ENCODE measurements at places on chromosomes 11 and 22.

GRCh38 chr11:85086504-85087284, 540.5 kb downstream of the DLG2 start:
- peak; percentile 86 for DNase-seq

DNA sequence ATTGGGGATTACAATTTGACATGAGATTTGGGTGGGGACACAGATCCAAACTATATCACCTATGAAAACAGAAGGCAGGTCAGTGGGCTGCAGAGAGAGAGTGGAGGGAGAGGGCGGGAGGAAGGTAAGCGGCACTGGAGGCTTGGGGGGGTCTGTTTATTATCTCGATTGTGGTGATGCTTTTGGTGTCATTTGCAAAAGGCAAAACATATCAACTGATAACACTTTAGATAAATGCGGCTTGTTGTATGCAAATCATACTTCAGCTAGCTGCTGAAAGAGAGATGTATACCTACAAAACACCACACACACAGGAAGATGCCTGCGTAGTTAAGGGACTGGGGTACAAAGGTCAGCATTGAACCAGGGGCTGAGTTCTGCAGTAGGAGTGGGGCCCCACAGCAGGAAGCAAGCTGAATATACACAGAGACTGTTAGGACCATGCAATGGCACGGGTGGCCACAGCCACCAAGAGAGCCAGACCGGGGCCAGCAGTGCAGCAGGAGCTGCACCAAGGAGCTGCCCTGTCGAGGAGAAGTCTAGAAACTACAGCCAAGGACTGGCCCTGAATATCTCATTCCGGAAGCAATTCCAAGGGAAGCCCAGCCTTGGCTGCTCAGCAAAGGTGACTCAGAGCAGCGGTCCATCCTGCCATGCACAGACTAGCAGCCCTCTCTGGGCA, 23.8 kb upstream of the TOLLIP start:
- no peak for DNase-seq

GRCh38 chr11:74437441-74438042, 29.8 kb downstream of the KCNE3 start:
- DNase-seq: no peak

- DNase-seq: no peak
Measured at GRCh38 chr11:12156301-12157140, 46.1 kb downstream of the MICAL2 start.

DNA sequence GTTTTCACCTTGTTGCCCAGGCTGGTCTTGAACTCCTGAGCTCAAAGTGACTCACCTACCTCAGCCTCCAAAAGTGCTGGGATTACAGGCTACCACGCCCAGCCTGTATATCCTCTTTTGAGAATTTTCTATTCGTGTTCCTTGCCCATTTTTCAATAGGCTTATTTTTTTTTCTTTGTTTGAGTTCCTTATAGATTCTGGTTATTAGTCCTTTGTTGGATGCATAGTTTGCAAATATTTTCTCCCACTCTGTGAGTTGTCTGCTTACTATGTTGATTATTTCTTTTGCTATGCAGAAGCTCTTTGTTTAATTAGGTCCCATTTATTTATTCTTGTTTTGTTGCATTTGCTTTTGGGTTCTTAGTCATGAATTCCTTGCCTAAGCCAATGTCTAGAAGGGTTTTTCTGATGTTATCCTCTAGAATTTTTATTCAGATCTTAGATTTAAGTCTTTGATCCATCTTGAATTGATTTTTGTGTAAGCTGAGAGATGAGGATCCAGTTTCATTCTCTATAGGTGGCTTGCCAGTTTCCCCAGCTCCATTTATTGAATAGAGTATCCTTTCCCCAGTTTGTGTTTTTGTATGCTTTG, 17.7 kb upstream of the ZBED5 start:
- DNase-seq: no peak

DNA sequence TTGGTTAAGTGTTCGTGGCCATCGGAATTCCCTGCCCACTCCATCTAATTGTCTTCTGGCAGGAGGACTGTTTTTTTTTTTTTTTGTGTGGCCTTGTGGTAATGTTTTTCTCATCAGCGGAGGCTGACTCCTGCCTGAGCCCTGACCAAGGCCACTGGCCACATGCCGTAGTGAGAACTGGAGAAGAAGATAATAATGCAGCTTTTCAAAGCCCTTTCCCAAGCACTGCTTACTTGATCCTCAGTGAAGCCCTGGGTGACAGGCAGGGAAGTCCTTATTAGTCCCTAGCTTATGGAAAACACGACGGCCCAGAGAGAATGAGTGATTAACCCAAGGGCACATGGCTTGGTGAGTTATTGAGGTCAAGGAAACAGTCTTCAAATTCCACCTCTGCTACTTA, 71.2 kb downstream of the ADM start:
- no peak for DNase-seq

- DNase-seq: no peak
Measured at GRCh38 chr11:20563866-20564265, 35.5 kb upstream of the SLC6A5 start.

GRCh38 chr22:24540470-24540869, 14.5 kb downstream of the GUCD1 start:
- DNase-seq: no peak

- DNase-seq: peak; percentile 89
Measured at GRCh38 chr11:3840870-3841425, at the start of gene RHOG. RHOG (minus strand) TSS chr11:3840959; CDS start chr11:3828138, 12,821 bp downstream.

DNA sequence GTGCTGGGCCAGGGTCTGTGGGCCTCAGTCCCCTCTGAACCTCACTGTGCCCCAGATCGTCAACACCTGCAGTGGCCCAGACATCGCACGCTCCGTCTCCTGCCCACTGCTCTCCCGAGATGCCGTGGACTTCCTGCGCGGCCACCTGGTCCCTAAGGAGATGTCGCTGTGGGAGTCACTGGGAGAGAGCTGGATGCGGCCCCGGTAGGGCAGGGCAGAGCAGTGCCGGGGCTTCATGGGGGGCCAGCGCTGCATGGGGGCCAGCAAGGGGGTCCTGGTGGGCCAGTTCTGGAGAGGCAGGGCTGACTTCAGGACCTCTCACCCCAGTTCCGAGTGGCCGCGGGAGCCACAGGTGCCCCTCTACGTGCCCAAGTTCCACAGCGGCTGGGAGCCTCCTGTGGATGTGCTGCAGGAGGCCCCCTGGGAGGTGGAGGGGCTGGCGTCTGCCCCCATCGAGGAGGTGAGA, 16.3 kb downstream of the EPS8L2 start:
- no peak for DNase-seq

GRCh38 chr11:104033134-104033533, 3.3 kb upstream of the DDI1 start:
- peak; percentile 32 for DNase-seq

GRCh38 chr11:105073456-105074165, 28.5 kb upstream of the CARD16 start:
- no peak for DNase-seq

DNA sequence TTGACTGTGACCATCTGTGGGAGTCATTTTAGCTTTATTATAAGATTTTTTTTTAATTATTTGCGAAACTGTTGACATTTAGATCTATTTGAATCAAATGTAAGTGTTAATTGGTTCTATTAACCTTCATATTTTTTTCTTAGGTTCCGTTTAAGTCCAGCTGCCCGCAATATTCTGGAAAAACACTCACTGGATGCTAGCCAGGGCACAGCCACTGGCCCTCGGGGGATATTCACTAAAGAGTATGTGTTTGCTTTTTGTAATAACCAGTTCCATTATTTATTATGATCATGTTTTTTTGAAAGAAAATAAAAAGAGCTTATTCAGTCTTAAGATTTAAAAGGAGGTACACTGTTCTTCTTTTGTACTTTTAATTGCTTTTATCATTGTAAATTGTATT, 43.9 kb downstream of the PDHX start:
- DNase-seq: no peak

DNA sequence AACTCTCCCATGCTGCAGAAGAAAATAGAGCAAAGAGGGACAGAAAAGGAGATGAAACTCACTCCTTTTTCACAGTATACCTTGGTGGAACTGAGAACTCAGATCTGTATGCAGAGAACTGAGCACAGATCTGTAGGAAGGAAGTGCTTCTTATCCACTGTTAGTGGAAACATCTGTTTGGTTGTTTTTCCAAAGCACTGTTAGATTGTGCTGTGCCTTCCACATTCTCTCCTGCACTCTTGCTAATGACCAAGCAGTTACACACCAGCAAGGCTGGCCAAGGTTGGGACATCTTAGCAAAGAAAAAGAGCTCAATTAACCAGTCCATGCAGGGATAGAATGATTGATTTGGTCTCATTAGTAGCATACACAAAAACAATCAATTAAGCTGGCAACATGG, 20.1 kb upstream of the SIK2 start:
- no peak for DNase-seq

GRCh38 chr11:8288166-8288772, 24.6 kb upstream of the LMO1 start:
- peak; percentile 30 for DNase-seq

DNA sequence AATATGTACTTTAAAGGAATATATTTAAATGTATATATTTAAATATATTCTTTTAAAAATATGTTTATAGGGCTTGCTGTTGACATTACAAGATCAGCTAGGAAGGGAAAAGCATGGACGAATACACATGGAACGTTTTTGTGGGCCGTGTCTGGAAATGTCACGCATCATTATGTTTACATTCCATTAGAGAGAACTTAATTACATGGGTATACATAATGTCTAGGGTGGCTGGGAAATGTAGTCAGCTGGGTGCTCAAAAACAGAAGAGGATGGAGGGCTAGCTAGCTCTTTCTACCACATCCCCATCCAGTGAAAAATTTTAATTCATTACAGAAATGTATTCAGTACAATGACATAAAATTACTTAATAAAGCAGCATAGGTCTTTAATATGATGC, 371.2 kb downstream of the DYNC2H1 start:
- DNase-seq: no peak

DNA sequence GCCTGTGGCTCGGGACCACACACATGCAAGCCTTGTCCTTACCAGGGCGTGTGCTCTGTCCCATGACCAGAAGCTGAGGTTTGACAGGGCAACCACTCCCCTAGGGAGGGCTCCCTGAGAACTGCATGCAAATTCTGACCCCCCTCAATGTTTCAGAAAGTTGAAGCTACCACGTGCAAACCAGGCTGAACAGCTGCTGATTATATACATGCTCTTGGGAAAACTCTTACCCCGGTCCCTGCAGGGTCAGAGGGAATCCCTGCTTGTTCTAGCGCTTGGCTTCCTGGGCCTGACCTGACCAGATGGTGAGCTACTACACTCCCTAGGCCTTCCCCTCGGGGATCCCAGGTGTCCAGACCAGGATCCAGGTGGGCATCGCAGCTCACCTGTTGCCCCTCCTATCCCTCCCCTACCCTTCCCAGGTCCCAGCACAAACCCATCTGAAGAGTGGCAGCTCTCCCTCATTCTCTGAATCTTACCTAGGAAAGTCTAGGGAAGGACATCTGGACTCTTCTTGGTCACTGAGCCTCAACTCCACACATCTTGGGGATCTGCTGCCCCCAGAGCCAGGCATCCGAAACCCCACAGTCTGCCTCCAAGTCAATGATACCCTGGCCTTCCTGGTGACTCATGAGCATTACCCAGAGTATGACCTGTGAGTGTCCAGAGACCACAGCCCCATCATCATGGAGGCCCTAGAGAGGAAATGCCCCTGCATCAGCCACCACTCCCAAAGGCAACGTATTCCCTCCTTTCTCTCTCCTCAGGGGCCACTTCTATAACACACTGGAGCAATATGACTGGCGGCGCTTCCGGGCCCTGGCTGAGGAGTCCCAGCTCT, 61.5 kb downstream of the BTG4 start:
- no peak for DNase-seq

DNA sequence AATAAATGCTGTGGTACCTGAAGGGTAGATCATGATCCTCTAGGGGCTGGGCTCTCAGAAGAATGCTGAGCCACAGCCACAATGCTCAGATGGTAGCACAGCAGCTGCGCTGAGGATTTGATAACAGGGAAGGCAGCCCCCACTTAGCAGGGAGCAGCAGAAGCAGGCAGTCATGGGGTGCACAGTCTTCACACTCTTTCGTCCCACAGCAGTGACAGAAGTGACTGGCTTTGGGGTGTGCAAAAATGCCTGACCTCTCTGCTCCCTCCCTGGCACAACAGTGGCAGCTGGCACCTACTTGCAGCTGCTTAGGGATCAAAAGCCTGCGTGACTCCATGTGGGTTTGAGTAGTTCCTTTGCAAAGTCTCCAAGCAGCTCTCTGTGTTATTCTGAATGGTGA, 1349.8 kb upstream of the RAG2 start:
- DNase-seq: no peak

DNA sequence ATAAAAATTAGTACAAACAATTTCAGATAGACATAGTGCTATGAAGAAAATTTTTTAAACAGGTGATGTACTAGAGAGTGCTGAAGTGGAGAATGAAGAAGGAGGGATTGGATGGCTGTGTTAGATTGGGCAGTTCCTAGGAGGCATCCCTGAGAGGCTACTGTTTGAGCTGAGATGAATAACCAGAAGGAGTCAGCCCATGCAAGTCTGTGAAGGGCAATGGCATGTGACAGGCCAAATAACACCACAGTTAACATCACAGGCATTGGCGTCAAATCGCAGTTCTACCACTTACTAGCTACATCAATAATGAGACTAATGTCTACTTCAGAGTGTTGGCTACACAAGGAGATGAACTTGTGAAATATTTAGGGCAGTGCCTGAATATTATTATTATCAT, 35.4 kb downstream of the HORMAD2 start:
- no peak for DNase-seq

- DNase-seq: no peak
Measured at GRCh38 chr22:36334821-36335603, 52.8 kb downstream of the MYH9 start.

DNA sequence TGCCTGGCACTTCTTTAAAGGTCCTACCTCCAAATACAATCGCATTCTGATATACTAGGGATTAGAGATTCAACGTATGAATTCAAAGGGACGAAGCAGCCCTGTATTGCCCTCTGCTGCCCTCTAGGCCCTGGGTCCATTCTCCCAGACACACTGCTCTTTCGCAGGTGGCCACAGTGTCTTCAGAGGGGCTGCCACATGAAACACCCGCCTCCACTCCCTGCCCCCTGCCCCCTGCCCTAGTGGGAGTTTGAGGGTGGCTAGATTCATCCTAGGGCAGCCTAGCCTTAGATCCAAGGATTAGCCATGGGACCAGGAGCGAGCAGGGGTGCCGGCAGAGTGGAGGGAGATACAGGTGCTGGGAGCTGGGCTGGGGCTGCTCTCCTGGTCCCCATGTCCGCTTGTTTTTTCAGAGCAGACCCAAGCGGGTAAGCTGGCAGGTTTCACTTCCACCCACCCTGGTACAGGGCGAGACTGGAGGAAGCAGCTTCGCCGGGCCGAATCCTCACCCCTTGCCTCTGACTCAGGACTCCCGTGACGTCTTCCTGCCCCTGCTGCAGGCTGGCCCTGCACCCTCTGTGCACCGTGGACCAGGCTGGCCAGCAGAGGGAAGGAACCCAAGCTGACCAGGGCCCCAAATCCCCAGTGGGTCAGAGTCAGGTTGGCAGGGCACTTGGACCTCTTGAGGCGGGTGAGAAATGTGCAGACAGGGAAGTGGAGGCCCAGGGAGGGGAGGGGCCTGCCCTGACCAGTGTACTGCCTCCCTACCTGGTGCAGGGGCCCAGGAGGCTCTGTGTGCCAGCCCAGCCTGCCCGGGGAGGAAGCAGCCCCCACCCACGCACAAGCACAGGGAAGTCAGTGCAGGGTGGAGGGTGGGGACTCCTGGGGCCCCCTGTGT, 28.4 kb upstream of the HMOX1 start:
- no peak for DNase-seq

All from foreskin keratinocyte (primary cell).